ENCODE measurements at places on chromosomes 12 and 14.
A peak's percentile ranks its signal among the peaks of the same experiment; 100 is the strongest.

DNA sequence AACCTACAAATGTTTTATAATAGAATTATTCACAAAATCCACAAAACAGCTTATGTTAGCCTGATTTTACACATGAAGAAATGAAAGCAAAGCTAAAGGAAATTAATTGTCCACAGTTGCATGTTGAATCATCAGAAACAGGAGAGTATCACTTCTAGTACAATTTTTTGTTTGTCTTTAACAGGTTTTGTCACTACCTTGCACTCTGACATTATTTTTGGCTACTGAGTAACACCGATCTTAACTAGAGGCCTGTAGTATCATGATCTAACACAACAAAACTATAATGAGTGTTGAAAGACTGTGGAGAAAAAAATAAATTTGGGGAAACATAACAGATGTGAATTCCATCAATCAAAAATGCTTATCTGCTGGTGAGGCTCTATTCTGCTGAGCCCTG lies 60.1 kb downstream of the TAOK3 start:
- H3K27ac ChIP-seq: no peak overlapping the region
- no peaks in the 10 kb centered on the region for H3K4me1 ChIP-seq
- no peak overlapping the region for H3K4me3 ChIP-seq
- no peaks in the 10 kb centered on the region for H3K27me3 ChIP-seq
- DNase-seq: no peak

DNA sequence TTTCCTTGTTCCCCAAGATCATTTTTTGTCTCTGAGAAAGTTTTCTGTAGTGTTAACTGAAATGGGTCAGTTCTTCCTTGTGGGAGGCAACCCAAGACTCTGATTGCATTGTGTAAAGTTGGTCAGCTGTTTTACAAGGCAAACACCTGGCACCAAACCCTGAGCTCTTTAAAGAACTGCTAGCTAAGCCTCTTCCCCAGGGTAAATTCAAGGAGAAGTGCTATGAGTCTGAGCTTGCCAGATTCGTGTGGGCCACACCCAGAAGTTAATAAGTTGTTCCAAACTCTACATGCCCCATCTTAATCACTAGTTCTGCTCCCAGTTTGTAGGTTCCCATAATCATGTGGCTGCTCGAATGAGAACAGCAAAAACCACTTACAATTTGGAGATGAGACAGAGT lies 214.5 kb downstream of the BTG1 start:
- DNase-seq: no peak
- peaks cover 4% of the 10 kb centered on the region for H3K4me1 ChIP-seq
- no peaks in the 10 kb centered on the region for H3K36me3 ChIP-seq

DNA sequence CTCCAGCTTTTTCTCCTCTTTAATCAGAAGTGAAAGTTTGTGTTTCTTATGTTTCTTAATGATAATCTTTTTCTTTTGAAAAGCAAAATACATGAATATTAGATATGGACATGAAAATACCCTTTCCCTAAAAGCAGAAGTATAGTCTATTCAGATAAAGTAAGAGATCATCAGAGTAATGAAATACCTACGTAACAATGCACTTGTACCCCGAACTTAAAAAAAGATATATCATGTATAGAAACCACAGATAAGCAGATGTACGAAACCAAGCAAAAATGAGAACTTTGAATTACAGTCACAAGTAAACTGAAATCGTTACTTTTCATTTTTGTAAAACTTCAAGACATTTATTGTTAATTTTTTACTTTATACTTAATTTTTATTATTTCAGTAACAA lies 1.5 kb upstream of the GPR65 start:
- H3K27ac ChIP-seq: peak overlapping the region; percentile 68
- no peaks in the 10 kb centered on the region for H3K27me3 ChIP-seq
- peaks cover 41% of the 10 kb centered on the region for H3K4me1 ChIP-seq
- DNase-seq: no peak
- H3K36me3 ChIP-seq: no peaks in the 10 kb centered on the region

DNA sequence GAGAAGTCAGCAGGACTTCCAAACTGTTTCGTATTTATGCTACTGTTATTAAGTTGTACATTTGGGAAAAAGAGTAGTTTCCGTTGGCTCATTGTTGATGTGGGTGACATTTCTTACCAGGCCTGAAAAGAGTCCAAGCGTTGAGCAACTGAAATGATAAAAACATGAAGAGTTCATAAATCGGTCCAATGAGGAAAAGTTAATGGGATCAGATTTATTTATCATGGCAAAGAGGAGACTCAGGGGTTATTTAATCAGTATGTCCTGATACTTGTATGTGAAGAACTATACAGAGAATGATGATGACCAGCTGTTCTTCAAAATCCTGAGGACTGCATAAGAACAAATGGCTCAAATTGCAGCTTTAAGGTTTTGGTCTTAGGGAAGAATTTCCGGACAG lies 7.7 kb downstream of the VRK1 start:
- peak overlapping the region; percentile 46 for H3K27ac ChIP-seq
- DNase-seq: no peak
- no peak overlapping the region for H3K4me3 ChIP-seq
- no peaks in the 10 kb centered on the region for H3K27me3 ChIP-seq
- no peaks in the 10 kb centered on the region for H3K36me3 ChIP-seq
- peaks cover 7% of the 10 kb centered on the region for H3K4me1 ChIP-seq

Data from spleen (tissue), 13 donors.